ENCODE measurements at places on chromosomes 16 and 17.
A peak's percentile ranks its signal among the peaks of the same experiment; 100 is the strongest.

GRCh38 chr16:48112600-48112999 lies 43.2 kb downstream of the ABCC12 start:
- no peak for DNase-seq

DNA sequence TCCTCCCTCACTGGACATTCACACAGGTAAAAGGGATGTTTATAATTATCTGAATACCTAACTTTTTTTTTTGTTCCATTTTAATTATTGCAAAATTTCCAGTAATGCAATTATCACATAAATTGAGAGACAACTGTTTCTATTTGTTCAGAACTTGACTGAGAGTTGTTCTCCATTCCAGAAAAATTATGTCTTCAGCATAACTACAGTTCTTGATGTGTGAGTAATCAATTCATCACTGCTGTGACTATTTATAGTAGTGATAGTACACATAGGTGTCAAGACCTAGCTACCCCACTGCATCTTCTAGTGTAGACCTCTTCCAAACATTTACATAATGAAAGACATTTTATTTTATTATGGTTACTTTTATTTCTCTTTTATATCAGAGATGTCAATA lies 5.8 kb upstream of the TNRC6A start:
- no peak for DNase-seq

GRCh38 chr17:36736201-36737156 lies 135.1 kb downstream of the MRM1 start:
- DNase-seq: no peak

GRCh38 chr17:48127371-48128051 lies 19.9 kb downstream of the SNX11 start:
- DNase-seq: no peak

GRCh38 chr16:82963653-82964052 lies 336.9 kb downstream of the CDH13 start:
- no peak for DNase-seq

GRCh38 chr16:47826070-47826469 lies 329.7 kb downstream of the ABCC12 start:
- no peak for DNase-seq

DNA sequence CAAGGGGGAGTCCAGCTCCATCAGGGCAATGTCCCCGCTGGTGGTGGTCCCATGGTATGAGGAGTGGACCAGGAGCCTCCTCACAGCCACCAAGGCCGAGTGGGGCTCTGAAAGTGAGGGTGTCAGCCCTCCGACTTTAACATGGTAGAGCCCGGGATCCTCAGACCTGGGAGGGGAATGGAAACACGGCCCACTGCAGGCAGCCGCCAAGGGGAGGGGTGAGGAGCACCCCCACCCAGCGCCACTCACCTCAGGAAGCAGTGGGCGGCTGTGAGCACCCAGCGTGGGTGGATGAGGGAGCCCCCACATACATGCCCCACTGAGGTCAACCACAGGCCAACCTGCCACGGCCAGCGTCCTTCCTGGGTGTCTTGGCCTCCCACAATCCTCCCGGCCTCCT lies 10.8 kb downstream of the ZG16B start:
- DNase-seq: no peak

GRCh38 chr17:38403491-38403890 lies 24.8 kb upstream of the ARHGAP23 start:
- no peak for DNase-seq

DNA sequence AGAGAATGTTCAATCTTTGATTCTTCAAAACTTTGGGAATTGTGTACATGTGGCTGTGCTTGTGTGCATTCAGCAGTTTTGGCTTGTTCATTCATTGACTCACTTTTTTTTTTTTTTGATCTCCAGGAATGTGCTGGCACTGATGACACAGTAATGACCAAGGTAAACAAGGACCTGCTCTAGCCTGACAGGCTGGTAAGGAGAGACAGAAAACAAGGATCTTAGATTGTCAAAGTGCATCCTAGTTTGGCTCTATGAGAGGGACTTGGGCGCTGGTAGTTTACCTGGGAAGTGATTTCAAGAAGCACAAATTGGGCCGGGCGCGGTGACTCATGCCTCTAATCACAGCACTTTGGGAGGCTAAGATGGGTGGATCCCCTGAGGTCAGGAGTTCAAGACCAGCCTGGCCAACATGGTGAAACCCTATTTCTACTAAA lies 233.1 kb upstream of the WSCD1 start:
- DNase-seq: no peak

DNA sequence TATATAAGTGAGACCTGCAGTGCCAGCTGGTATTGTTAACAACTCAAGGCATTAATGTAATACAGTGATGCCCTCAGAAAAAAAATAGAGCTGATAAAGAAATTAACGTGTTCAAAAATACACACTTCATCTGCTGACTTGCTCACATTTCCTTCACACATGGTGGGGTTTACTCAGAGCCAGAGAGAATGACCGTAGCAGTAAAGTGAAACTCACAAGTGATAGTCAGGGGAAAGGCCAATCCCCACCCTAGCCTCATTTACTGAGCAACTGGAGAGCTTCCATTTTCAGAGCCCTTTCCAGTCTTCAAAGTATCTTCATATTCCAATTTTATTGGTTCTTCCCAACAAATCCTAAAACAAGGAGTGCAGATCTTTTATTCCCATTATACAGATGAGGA lies 74.0 kb upstream of the HLF start:
- no peak for DNase-seq

GRCh38 chr16:86517652-86518258 lies 7.4 kb downstream of the FOXF1 start:
- no peak for DNase-seq

- no peak for DNase-seq
Observed at GRCh38 chr17:51629232-51629631, 368.9 kb downstream of the UTP18 start.

GRCh38 chr17:38871247-38872015 lies 1.6 kb downstream of the LASP1 start:
- no peak for DNase-seq

DNA sequence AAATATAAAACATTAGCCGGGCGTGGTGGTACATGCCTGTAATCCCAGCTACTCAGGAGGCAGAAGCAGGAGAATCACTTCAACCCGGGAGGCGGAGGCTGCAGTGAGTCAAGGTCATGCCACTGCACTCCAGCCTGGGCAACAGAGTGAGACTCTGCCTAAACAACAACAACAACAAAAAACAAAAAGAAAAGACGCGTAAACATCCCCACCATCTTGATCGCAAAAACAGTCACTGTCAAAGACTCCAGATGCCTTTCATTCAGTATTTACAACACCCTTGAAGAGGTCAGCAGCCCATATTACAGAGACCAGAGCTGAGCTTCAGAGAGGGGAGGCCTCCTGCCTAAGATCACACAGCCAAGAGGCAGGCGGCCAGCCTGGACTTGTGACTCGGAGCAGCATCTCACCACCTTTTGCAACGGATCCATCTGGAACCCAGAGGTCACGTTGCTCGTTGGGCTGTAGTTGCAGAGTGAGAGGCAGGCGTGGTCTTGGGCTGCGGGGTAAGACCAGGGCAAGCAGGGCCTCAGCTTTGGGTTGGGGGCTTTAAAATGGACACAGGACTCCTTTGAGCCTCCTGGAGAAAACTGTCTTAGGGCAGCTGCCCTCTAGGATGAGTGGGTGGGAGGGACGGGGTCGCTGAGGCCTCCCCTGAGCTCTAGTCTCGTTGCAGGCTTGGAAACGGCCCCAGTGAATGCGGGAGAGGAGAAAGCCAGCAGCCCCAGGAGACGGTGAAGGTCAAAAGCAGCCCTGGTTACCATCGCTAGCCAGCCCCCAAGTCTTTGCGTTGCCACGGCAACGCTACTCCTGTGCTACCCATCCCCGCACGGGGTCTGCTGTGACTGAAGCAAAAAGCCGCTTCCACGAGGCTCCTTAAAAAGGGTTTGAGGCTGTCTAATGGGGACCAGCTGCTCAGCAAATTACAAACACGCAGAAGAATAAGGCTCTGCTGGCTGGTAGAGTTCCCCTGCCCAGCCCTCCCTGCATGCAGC lies 26.1 kb downstream of the LGALS3BP start:
- DNase-seq: no peak

- DNase-seq: no peak
Observed at GRCh38 chr16:54363766-54364165, 77.2 kb upstream of the IRX3 start.

GRCh38 chr16:50102051-50102746 lies 36.4 kb downstream of the HEATR3 start:
- no peak for DNase-seq

- DNase-seq: no peak
Observed at GRCh38 chr16:11354407-11354732, 9.1 kb downstream of the RMI2 start.

DNA sequence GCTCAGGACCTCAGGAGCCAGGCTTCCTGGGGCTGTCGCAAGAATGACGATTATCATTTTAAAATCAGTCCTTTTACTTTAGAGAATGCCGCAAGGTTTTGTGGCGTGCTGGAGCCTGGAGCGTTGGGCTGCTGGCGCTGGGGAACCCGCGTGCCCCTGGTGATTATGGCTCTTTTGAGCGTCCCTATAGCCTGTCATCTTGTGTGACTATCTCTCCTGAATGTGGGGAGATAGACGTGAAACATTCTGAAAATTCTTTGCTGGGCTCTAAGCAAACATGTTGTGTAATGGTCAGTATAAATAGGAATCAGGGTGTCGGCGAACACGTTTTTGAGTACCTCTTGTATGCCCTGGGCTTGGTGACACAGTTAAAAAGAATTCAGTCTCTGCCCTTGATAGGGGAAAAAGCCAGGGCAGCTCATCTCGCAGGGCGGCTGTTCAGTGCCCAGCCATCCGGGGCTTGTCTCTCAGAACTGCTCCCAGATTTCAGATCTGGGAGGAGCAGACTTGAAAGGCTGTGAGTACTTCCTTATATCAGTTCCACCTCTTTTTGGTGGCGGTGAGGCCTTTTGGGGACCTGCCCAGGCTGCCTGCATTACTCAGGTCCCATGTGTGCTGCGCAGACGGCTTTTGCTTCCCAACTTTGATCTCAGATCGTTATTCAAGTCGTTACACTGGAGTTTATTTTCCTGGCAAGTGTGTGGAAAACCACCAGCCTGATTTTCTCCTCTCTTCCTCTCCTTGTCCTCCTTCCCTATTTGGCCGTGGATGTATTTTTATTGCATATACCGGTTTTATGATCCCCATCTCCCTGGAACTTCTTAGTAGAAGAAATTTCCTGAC lies 973 bp downstream of the SLC7A6 start:
- no peak for DNase-seq

GRCh38 chr16:86579268-86580062 lies 1.1 kb downstream of the FOXL1 start:
- no peak for DNase-seq

DNA sequence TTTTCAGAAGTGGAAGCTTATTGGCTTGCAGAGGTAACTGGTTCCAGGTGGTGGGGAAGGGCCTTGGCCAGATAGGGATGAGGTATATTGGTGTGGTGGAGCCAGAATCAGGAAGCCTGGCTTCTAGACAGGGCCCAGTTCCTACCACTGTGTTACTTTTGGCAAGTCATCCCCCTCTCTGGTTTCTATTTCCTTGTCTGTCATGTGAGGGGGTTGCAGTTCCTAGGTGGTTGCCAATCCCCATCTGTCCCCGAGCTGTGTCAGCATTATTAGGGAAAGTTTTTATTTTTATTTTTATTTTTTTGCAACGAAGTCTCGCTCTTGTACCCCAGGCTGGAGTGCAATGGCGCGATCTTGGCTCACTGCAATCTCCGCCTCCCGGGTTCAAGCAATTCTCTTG lies 3.0 kb downstream of the SMCR8 start:
- DNase-seq: no peak

DNA sequence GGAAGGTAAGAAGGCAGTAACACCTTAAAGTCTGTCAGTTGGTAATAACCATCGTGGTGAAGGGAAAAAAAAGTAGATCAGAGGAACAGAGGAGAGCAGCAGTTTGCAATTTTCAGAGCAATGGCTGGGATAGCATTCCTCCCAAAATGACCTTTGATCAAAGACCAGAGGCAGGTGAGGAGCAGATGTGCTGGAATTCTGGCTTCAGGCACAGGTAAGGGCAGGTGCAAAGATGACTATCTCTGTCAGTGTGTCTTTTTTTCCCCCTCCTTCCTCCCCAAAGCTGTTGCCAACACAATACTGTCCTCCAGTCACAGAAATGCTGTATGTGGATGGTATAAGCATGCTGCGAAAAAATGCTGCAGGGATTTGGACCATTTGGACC lies 166.7 kb downstream of the XYLT1 start:
- DNase-seq: no peak

DNA sequence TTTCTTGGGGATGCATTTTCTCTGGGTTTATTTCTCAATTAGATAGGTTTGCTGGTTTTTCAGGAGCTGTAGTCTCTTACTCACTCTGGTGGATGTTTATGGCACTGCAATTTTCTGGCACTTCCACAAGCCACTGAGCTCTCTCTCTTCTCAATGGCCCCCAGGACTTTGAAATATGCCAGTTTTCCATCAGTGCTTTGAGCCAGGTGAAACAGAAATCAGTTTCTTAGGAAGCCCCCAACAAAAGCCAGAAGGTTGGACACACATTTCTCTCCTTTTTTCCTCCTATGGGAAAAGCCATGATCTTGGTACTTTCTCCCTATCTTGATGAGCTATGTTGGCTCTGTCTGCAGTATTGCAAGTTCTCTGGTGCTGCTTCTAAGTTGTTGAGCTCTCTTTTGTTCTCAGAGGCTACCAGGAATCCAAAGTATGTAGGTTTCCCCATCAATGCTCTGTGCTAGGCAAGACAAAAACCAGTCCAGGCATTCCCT lies 90.7 kb upstream of the SMIM36 start:
- DNase-seq: peak; percentile 59

DNA sequence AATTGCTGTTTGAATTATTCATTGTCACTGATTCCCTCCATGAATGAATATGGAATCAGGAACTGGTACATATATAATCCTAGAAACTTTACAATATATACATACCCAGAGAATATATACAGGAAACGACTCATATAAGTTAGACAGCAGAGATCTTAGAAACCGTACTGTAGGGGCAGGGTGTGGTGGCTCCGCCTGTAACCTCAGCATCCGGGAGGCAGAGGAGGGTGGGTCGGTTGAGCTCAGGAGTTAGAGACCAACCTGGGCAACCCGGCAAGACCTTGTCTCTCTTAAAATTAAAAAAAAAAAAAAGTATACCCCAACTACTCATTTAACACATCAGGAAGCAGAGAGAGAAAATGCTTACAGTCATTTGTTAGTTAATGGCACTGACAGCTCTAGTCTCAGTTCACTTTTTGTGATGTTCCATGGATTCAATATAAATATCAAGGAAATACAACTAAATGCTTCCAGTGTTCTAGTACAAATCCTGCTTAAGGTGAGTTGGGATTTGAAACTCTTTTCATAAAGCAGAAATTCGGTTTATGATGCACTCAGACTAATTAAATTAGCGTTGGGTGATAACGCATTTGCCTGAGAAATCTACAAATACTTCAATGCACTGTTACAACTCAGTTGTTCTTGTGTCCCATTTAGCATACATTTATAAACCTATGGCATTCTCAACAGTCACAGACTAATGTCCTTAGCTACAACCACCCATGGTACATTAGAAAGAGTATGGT lies 5.6 kb downstream of the GLG1 start:
- no peak for DNase-seq

All from NT2/D1 (cell line).